ENCODE measurements at places on chromosomes 2 and 18. TPM values are rescaled to one million over a fixed set of nuclear protein-coding genes. Genes with fewer than 3 reads are reported as not detected.

Gene GDF7
- total RNA-seq: 0.32 TPM

Gene CCDC74B
- 0.76 TPM for total RNA-seq

Gene PRSS56
- total RNA-seq: 0.16 TPM

Gene PLEKHH2
- 5.8 TPM for total RNA-seq

Gene MOGAT1
- 0.50 TPM for total RNA-seq

Gene SP100
- 72.8 TPM for total RNA-seq

Gene ANKRD36
- 5.7 TPM for total RNA-seq

Gene DSC1
- total RNA-seq: 52.4 TPM

Gene GALR1
- total RNA-seq: 0.06 TPM

Gene ANKRD53
- 2.3 TPM for total RNA-seq

Gene LHCGR
- 0.26 TPM for total RNA-seq

Gene RAPGEF4
- total RNA-seq: 10.9 TPM

Gene OR6B2
- total RNA-seq: not detected

Gene DSG2
- total RNA-seq: 51.0 TPM

Gene SIGLEC15
- not detected for total RNA-seq

Gene PTPN4
- 33.0 TPM for total RNA-seq

Gene LOXHD1
- 0.24 TPM for total RNA-seq

Gene NT5DC4
- not detected for total RNA-seq

Gene LYG1
- total RNA-seq: 0.47 TPM

Gene KCNJ13
- total RNA-seq: not detected

Gene RASGRP3
- total RNA-seq: 53.7 TPM

Gene RFX8
- not detected for total RNA-seq

Gene SLC25A12
- total RNA-seq: 101 TPM

Gene PARD3B
- total RNA-seq: 12.5 TPM

Gene RAX
- total RNA-seq: not detected

Gene GPR17
- 0.24 TPM for total RNA-seq

Gene RAD51AP2
- 0.16 TPM for total RNA-seq

Gene CD8B2
- total RNA-seq: not detected

Gene CPO
- 0.50 TPM for total RNA-seq

Gene ZEB2
- total RNA-seq: 118 TPM

Gene LRATD1
- total RNA-seq: 2.9 TPM

Gene IL18RAP
- 1.1 TPM for total RNA-seq

Gene LRRC30
- total RNA-seq: not detected

Gene TNFRSF11A
- 2.9 TPM for total RNA-seq

Gene CPS1
- total RNA-seq: 2.7 TPM

Gene POTEI
- total RNA-seq: not detected

Gene GALNT1
- total RNA-seq: 58.5 TPM

Measured in left cardiac atrium (tissue), 4 donors.